CD4-positive, alpha-beta T cell treated with Interleukin-10 for 1 hour (primary cell): ENCODE measurements at places on chromosomes 12 and 14.

- no peak for DNase-seq
These were observed 177.3 kb upstream of the DDHD1 start for GRCh38 chr14:53330441-53330840.

- peak; percentile 48 for DNase-seq
These were observed 193.5 kb upstream of the CNOT2 start for GRCh38 chr12:70049596-70050360.

- DNase-seq = peak; percentile 76
These were observed 36.7 kb downstream of the TMBIM6 start for GRCh38 chr12:49777800-49778748.

DNA sequence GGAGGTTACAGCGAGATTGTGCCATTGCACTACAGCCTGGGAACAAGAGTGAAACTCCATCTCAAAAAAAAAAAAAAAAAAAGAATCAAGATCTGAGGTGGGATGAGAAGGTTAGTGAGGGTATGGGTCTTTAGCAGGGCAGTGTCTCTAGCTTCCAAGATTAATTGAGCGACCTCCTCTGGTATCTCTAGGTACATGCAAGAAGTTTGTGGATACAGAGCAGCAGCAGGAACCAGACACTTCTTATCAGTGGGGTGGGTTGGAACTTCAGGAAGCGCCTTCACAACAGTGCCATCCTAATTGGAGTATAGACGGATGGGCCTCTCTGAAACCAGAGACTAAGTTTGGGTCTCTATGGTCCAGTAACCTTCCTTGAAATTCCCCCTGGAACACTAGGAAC lies 51.9 kb upstream of the CISTR start:
- no peak for DNase-seq

- no peak for DNase-seq
These were observed 37.1 kb upstream of the STON2 start for GRCh38 chr14:81437244-81437643.

GRCh38 chr12:119672194-119672593 lies 4.3 kb downstream of the PRKAB1 start:
- no peak for DNase-seq

DNA sequence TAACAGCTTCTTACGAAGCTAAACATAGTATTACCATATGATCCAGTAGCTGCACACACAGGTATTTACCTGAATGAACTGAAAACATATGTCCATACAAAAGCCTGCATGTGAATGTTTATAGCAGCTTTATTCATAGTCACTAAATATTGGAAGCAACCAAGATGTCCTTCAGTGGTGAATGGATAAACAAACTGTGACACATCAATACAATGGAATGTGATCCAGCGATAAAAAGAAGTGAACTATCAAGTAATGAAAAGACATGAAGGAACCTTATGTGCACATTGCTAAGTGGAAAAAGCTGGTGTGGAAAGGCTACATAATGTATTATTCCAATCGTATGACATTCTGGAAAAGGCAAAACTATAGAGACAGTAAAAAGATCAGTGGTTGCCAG lies 38.1 kb upstream of the JDP2 start:
- no peak for DNase-seq

DNA sequence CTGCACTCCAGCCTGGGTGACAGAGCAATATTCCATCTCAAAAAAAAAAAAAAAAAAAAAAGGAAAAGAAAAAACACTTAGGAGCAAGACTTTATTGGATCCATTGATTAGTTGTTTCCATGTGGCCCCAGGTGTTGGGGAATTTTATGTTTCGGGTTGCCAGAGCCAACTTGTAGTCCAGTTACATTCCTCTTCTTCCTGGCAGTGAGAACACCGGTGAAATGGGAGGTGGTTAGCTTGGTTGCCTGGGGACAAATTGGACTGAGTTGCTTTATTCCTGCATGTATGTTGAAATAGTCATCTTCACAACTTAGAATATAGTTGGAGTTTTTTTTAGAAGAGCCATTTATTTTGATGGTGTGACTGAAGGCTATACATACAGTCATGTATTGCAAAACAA lies 12.6 kb downstream of the RCOR1 start:
- DNase-seq = no peak

- no peak for DNase-seq
These were observed 91.8 kb downstream of the NUAK1 start for GRCh38 chr12:106046947-106047346.

DNA sequence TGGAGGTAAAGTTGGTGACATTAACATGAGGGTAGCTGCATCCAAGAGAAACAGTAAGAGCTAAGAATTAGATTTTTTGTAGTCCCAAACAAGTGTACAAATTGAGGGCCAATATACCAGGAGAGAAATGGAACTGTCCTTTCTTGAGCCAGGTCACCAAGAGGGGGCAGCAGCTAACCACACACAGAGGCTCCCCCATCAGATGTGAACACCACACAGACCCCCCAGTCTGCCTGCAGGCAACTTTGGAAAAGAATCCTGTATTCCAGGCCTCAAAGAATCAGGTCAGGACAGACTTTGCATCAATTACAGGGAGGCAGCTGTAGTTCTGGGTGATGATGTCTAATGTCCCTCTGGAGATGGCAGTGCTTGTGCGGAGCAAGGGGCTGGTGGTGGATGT lies 77.9 kb downstream of the SPTB start:
- DNase-seq = no peak

DNA sequence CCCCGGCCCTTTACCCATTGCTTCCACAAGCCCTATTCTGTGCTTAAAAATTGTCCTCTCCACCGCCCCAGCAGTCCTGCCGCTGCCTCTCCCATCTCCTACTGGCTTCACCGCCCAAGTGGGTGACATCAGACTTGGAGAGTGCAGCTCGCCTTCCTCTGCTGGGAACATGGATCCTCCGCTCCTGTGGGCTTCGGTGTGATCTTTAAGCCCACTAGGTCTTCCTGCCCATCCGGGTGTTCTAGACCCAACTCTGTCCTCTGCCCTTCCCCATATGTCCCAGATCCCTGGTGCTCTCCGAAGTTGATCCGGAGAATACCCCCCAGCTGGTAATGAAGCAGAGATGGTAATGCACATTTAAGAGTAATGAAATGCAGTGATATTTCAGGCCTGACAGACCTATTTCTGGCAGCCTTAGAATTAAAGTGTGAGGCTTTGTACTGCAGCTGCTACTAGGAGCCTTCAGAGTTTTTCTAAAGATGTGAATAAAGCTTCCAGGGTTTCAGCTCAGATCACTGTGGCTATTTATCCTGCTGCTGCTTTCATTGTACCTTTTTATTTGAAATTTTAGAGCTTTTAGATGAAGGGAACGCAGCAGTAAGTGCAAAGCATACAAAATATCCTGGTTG lies 22.9 kb upstream of the CTDSP2 start:
- no peak for DNase-seq

DNA sequence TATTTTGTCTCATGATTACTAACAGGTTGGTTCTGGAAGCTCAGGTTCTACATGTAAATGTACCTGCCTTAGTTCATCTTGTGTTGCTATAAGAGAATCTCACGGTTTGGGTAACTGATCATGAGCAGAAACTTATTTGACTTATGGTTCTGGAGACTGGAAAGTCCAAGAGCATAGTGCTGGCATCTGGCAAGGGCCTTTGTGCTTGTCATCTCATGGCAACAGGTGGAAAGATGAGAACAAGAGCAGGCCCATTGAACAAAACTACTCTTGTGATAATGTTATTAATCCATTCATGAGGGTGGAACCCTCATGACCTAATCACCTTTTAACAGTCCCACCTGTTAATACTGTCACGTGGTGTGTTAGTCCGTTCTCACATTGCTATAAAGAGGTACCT lies 23.3 kb downstream of the MIPOL1 start:
- DNase-seq = no peak

GRCh38 chr14:64075613-64076005 lies 218.6 kb downstream of the ESR2 start:
- no peak for DNase-seq

- DNase-seq = no peak
These were observed 59.0 kb downstream of the CACNA1C start for GRCh38 chr12:2111826-2112225.

DNA sequence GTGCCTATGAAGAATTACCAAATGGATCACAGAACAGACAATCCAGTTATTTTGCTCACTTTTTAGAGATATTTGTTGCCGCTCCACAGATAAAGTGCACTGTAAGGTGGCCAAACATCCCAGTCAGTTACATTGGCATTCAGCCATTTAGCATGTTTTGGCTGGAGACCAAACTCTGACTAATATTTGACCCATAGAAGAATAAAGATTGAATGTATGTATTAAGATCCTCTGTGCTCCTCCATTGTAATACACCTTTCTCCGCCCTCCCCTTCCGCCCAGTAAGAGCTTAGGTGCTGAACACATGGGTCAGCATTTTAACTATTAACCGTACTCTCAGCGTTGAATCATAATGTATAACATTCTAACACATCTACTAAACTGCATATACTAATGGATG lies 163.4 kb downstream of the ANO6 start:
- DNase-seq = no peak

DNA sequence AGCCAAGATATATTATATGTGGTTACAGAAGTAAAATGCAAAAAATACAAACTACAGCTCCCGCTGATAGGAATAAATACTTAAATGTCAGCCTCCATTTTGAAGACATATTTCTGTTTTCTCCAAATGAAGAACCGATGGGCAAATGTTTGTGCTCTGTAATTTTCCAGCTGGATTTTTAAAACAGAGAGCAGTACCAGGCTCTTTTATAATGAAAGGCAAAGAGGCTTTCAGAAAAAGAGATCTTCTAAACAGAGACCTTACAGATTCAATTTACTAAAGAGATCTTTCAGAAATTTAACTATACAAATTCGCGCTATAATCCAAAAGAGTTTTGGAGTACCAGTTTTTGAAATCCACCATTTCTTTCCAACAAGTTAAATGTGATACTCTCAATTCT lies 19.9 kb downstream of the MAP4K5 start:
- no peak for DNase-seq

- no peak for DNase-seq
These were observed 47.1 kb downstream of the ATG2B start for GRCh38 chr14:96316087-96316486.

GRCh38 chr12:66623455-66623854 lies 55.4 kb downstream of the GRIP1 start:
- no peak for DNase-seq

GRCh38 chr12:50517421-50518048 lies 12.8 kb downstream of the DIP2B start:
- DNase-seq = peak; percentile 26

GRCh38 chr12:102483466-102483865 lies 3.1 kb upstream of the IGF1 start:
- DNase-seq = no peak

GRCh38 chr12:674272-674781 lies 11.1 kb upstream of the NINJ2 start:
- peak; percentile 88 for DNase-seq

DNA sequence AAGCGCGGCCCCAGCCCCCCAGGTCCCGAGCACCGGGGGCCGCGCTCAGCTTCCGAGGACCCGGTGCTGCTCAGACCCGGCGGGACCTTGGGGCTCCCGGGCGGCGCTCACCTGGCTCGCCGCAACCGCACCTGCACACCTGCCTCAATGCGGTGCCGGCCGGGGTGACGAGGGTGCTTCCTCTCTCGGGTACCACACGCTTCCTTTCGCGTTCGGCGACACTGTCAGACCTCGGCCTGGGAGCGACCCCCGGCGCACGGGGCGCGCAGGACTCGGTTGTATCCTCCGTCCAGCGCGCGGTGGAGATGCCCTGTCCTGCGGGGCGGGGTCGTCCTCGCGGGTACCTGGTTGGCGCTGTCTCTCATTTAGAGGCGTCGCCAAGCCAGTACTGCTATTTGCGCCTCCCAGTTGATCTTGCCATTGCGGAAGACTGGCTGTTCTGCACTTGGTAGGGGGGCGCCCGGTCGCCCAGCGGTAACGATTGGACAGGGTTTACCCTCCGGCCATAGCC lies 718 bp downstream of the PACS2 start:
- peak; percentile 59 for DNase-seq

DNA sequence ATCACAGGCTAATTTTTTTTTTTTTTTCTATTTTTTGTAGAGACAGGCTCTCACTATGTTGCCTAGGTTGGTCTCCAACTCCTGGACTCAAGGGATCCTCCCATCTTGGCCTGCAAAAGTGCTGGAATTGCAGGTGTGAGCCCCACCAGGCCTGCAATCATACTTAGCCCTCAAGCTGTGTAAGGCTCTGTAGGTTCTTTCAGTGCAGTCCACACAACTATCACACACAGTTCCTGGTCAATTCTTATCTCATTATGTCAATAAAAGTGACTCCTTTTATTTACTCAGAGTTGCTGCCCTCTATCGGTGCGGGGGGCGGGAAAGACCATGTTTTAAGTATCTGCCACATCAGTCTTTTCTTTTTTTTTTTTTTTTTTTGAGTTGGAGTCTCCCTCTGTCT lies 29.0 kb downstream of the SLC2A3 start:
- peak; percentile 19 for DNase-seq

GRCh38 chr12:22230280-22230794 lies 104.2 kb downstream of the ST8SIA1 start:
- DNase-seq = no peak

- no peak for DNase-seq
These were observed 52.7 kb upstream of the PZP start for GRCh38 chr12:9260931-9261330.

DNA sequence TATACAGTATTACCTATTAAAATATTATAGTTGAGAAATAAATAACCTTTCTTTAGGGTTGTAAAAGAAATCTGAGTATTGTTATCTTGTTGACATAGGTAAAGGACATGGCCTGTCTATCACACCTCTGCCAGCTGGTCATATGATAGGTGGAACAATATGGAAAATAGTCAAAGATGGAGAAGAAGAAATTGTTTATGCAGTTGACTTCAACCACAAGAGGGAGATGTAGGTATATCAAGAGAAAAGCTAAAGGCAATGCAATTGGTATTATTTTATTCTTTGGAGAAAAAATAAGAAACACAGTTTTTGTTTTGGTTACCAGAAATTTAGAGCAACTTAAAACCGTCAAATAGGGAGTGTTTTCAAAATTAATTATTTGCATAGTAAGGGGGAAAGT lies 13.5 kb downstream of the CPSF2 start:
- DNase-seq = peak; percentile 25

DNA sequence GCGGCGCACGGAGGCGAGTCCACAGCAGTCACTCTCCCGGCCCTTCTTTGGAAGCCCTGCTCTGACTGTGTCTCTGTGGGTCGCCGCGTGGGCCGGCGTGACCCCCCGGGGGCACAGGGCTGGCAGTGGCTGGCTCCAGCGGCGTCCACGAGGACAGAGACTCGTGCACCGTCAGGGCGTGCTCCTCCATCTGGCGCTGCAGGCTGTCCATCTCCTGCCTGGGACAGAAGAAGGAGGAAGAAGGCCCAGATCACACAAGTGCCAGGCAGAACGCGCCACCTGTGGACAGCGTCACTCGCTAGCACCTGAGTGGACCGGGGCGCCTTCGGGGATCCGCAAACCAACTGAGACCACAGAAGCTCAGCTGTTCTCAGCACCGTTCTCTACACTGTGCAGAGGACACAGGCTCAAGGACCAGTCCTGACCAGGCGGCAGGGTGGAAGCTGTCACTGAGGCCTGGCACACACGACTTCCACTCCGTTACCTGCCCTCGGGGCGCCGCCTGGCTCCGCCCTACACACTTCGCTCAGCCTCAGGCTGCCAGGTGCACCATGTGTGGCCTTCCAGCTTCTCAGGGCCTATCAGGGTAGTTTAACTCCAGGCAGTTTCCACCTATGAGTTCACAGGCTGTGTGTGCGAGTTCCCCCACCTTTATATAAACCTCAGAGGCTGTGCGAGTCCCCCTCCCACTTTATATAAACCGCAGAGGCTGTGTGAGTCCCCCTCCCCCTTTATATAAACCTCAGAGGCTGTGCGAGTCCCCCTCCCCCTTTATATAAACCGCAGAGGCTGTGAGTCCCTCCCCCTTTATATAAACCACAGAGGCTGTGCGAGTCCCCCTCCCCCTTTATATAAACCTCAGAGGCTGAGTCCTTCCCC lies 11.7 kb upstream of the ANKLE2 start:
- peak; percentile 14 for DNase-seq
